Coronary artery (tissue), 2 donors: ENCODE measurements at places on chromosomes 7 and 10.

DNA sequence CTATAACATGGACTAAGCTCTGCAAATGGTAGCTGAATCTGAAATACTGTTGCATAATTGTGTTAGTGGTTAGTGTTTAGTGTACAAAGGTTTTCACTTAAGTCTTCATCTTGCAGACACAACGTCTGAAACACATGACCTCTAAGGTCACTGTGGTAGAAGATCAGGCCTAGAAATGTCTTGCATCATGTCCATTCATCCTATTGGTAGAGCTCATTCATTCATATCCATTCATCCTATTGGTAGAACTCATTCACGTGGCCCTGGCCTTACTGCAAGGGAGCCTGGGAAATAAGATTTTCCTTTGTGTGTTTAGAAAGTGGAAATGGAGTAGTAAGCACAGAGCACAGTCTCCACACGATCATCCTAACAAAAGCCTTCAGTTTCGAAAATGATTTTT is 485.8 kb downstream of the PLXNA4 start:
- DNase-seq = no peak

GRCh38 chr10:94409021-94409657 is 6.8 kb downstream of the TBC1D12 start:
- no peak for DNase-seq

- no peak for DNase-seq
Observed at GRCh38 chr10:119393019-119393418, 149.5 kb downstream of the RGS10 start.

- DNase-seq = no peak
Observed at GRCh38 chr7:117706210-117706609, 167.0 kb downstream of the CTTNBP2 start.

DNA sequence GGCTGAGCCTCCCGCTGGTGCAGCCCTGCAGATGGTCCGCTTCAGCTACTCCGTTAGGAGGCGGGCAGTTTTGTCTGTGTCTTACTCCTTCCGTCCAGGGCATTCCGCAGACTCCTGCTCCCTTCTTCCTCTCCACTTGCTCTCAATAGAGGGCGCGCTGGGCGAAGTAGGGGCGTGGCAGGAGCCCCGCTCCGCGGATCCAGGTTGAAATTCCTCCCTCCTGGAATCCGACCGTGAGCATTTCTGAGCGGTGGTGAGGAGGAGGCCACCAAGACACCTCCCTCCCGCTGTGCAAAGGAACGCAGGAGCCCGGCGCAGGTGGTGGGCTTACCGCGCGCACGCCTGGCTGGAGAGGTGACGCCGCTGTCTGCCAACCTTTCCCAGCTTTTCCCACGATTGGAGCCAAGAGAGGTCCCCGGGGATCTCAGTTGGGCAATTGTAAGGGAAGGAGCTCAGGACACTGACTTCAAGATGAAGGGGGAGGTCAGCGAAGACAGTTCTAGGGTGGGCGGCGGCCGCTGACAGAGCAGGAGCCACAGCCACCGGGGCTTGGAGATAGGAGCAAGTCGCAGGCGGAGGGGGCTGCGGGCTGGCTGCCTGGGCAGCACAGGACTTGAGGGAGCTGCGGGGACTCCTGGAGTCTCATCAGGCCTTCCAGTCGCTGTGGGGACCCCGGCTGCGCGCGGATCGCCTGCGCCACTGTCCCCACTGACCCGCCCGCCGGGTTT is 1011.3 kb downstream of the XPNPEP1 start:
- no peak for DNase-seq

GRCh38 chr10:129809431-129809830 is 154.6 kb downstream of the EBF3 start:
- no peak for DNase-seq
